ENCODE measurements at places on chromosomes 13 and 19.

DNA sequence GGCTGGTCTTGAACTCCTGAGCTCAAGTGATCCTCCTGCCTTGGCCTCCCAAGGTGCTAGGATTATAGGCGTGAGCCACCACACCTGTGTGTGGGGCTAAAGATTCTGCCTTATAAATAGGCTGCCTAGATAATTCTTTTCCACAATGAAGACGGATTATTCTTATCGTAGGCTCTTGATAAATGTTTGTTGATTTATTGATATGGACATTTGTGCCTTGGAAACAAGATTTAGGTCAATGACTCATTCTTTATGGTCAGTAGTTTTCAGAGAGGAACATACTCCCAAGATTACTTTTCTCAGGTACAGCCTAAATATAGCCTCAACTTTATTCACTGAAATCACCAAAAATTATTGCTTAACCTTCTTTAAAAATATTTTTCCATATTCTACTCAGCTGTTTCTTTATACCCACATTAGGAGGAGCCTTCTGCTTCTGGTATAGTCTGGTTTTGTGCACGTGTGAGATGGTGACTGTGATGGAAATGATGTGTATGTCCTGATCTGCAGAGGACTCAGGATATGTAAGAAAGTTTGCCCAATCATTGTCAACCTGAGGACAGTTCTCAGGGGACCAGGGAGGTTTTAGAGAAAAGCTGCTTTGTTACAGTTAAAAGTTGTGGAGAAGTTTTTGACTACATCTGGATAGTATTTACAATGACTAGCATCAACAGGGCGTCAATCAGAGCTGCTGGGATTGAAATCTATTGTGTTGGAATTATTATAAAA lies 208.9 kb downstream of the DNAJC15 start:
- DNase-seq: no peak

- no peak for DNase-seq
Measured at GRCh38 chr13:113557013-113557412, 27.5 kb upstream of the TFDP1 start.

DNA sequence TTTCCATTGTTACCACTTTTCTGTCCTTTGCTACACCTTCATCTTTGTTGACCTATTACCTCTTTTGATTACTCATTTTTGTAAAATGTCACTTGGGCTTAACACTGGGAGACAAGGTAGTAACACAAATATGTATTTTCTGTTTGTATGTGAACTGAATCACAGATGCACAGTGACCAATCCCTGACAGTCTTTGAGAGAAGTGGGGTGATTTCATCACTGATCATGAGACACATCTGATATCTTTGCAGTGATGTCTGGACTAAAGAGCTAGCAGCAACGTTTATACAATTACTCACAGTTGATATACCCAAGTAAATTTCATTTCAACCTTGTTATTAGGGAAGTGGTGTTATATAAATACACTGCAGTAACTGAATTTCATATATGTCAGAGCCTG lies 1397.4 kb upstream of the SPRY2 start:
- DNase-seq: no peak

DNA sequence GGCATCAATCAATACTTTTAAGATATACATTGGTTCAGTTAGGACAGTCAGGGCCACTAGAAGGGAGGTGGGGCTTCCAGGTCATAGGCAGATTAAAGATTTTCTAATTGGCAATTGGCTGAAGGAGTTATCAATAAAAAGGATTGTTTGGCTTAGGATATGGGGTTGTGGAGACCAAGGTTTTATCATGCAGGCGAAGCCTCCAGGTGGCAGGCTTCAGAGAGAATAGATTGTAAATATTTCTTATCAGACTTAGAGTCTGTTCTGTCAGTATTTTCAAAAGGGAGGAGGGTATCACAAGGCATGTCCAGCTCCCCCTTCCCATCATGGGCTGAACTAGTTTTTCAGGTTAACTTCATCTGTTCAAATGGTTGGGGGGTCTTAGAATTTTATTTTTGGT lies 77.4 kb upstream of the FARP1 start:
- no peak for DNase-seq

DNA sequence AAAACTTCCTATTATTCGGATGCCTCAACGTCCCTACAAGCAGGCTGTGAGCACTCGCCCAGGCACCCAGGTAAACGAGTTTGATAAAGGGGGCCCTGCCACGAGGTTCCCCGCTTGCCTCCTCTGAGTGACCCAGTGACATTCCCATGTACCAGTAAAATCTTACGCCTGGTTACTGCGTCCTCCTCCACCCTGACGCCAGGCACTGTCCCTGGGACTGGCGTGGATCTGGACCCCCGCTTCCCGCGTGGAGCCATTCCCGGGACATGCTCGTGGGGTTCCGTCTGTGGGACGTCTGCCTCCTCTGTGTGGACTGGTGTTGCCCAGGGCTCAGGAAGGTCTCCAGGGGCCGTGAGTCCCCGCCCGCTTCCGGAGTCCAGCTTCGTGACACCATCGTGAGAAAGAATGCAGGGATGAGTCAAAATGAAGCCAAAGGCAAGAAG lies 407 bp upstream of the ZNF550 start:
- no peak for DNase-seq

DNA sequence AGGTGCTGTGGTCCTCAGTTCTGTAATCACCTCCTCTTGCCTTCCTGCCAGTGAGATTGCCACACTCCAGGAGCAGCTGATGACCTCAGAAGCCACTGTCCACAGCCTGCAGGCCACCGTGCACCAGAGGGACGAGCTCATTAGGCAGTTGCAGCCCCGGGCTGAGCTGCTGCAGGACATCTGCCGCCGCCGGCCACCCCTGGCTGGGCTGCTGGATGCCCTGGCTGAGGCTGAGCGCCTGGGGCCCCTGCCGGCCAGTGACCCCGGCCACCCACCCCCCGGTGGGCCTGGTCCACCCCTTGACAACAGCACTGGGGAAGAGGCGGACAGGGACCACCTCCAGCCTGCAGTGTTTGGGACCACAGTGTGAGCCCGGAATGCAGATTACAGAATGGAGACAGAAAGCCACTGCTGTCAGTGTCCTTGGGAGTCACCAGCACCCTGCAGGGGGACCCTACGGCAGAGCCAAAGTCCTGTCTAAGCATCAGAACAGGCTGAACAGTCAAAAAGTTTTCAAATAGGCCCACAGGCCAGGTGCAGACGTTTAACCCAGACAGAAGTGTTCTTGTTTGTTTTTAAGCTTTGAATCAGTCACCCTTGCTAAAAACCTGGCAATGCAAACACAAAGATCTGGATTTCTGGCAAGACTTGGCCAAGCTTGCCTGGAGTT lies 4.2 kb downstream of the VMAC start:
- no peak for DNase-seq

- DNase-seq: no peak
Measured at GRCh38 chr19:49832556-49832955, 14.5 kb downstream of the MED25 start.

- no peak for DNase-seq
Measured at GRCh38 chr13:45303866-45304265, 37.1 kb downstream of the TPT1 start.

- no peak for DNase-seq
Measured at GRCh38 chr13:81109026-81109425, 768.1 kb upstream of the SPRY2 start.

DNA sequence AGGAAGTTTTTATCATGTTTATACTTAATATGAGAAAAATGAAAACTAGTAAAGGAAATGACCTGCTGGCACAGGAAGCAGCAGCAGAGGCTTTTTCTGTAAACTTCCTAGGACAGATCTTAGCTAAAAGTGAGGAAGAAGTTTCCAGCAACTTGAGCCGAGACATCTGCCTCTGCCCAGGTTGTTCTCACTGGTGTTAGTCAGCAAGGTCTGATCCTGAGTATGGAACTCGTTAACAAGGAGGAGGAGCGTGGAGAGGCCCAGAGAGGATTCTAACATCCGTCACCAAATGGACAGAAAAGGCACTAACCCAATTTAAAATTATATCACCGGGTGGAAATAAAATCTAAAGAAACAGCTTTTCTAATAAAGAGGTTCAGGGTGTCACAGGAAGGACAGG lies 43.6 kb downstream of the PHF11 start:
- no peak for DNase-seq

GRCh38 chr13:29510651-29511084 lies 84.8 kb downstream of the SLC7A1 start:
- no peak for DNase-seq

DNA sequence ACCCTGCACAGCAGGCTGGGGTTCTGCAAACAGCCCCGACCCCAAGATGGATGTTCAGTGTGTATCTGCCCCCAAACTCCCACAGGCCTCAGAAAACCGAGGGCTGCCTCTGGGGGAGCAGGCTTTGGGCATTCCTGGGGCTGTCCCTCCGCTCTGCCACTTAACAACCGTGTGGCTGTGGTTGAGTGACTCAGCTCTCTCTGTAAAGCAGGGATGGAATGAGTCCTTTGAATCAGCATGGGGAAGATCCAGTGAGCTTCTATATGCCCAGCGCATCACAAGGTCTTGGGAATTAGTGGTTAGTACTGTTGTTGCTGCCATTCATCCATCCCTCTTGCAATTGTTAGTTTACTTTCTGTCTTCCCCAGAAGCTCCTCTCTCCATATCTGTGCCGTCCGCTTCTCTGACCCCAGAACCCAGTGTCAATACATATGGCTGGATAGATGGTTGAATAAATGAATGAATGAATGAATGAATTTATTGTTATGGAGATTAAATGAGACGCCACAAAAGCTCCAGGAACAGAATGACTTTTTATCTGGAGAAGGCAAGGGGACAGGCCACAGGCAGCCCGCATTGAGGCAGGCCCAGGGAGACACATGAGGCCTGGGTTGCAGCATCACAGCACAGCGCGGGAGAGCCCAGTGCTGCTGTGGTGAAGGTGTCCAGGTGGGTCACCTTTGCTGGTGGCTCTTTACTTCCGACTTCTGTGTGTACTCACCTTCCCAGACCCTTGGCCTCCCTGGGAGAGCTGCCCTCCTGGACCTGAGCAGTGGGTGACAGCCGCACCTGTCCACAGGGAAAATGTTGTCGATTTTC lies 89.2 kb downstream of the RGCC start:
- DNase-seq: no peak

DNA sequence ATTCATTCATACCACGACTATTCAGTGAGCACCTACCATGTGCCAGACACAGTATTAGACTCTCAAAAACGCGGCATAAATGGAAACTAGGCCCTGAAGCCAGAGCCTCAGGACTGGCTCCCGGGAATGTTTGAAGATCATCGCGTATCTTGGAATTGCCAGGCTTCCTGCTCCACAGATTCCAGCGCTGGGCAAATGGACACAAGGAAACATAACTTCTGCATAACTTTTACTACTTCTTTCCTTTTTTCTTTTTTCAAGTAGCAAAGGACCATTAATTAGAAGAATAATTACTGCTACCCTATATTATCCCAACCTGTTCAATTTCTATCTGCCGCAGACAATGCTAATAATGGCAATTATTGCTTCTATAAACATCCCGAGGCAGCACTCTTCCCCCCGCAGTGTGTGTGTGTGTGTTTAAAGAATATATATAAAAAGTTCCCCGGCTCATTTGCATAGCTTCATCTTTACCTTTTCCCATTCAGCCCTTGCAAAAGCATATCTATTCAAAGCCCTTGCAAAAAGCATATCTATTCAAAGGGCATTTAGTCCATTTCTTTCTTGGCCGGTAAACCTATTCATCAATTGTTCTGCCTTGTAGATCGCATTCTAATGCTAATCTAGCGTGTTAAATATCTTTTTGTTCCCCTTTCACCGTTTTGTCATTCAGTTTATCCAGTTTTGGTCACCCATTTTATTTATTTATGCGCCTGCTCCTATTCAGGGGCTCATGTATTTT lies 6.1 kb downstream of the SOX21 start:
- DNase-seq: no peak

DNA sequence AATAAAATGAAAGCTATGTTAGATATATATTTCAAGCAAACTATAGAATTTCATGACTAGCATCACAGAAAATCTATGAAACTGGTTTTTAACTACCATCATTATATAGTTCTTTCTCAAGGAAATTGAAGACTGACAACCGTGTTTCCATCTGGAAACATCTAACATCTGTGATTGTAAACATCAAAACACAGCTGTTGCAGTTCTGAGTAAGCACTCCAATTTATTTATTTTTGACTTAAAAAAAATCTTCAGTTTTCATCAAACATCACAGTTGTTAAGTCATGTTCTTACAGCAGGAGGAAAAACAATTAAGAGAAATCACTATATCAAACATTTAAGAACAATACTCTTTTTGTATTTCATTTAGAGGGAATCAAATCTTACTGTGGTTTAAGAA lies 1653.0 kb upstream of the MIR17HG start:
- no peak for DNase-seq

GRCh38 chr19:19900729-19901444 lies at the start of gene ZNF93:
TSS of gene ZNF93 (plus strand) at chr19:19900946. CDS start at chr19:19901089, 143 bp downstream.
- peak; percentile 81 for DNase-seq

- DNase-seq: no peak
Measured at GRCh38 chr13:74930402-74931165, 551.4 kb downstream of the TBC1D4 start.

DNA sequence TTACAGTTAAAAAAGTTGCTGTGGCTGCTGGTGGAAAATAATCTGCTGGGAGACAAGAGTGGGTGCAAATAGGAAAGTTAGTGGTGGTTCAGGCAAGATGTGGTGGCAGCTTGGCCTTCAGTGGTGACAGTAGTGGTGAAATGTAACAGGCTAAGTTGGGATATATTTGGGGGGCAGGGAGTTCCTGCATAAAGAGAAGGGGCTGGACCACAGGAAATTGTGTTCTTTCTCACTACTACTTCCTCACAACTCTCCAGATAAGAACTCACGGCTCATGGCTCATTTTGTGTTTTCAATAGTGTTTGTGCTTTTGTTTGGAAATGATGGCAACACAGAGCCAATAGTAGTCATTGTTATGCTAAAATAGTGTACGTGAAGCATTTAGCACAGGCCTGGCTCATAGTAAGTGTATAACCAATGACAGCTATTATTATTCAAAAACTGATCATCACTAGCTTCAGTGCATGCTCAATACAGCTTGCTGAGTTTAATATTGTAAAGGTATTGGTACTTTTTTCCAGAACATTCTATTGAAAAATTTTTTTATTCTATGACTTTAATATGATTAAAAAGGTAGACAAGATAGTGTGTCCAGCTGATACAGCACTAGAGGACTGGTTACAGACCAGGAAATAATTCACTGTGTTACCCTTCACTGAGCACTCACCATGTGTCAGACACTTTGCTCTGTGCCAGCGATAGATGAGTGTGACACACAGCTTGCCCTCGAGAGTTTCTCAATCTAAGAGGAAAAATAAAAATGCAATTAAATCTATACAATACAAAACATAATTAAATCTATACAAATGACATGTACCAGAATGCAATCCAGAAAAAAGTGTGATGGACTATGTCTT lies 209.8 kb downstream of the POU4F1 start:
- no peak for DNase-seq

- no peak for DNase-seq
Measured at GRCh38 chr19:40667602-40668001, 22.8 kb downstream of the NUMBL start.

DNA sequence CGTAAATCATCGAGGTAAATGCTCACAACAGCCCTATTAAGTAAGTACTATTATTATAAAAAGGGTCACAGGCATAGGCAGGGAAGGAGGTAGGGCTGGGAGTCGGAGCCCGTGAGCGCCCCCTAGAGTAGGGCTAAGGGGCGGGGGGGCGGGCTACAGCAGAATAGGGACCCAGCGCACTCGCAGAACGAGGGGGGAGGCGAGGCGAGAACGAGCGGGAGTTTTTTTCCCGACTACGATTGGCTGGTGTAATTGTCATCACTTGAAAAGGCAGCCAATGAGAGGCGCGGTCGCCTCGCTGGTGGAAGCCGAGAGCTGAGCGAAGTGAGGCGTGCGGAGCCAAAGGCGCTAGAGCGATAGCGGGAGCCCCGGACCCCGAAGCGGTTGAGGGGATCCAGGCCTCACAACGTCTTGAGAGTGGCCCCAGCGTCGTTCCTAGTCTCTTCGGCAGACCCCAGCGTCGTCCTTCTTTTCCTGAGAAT lies 24.2 kb downstream of the KEAP1 start:
- peak; percentile 83 for DNase-seq

- no peak for DNase-seq
Measured at GRCh38 chr13:59493436-59493965, 670.2 kb downstream of the DIAPH3 start.

Data from stimulated activated CD4-positive, alpha-beta T cell treated with anti-CD3 and anti-CD28 coated beads, Interleukin-12 subunit alpha, Interleukin-12 subunit beta, amount 100 ng/mL, for 4 hours (primary cell).